ENCODE measurements at places on chromosomes 11 and 22.

DNA sequence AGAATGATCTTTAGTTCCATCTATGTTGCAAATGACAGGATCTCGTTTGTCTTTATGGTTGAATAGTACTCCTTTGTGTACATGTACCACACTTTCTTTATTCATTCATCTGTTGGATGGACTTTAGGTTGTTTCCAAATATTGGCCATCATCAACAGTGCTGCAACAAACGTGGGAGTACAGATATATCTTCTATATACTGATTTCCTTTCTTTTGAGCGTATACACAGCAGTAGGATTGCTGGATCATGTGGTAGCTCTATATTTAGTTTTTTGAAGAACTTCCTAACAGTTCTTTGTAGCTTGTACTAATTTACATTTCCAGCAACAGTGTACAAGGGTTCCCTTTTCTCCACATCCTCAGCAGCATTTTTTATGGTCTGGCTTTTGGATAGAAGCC is 407.5 kb upstream of the ANO5 start:
- DNase-seq, result no peak

DNA sequence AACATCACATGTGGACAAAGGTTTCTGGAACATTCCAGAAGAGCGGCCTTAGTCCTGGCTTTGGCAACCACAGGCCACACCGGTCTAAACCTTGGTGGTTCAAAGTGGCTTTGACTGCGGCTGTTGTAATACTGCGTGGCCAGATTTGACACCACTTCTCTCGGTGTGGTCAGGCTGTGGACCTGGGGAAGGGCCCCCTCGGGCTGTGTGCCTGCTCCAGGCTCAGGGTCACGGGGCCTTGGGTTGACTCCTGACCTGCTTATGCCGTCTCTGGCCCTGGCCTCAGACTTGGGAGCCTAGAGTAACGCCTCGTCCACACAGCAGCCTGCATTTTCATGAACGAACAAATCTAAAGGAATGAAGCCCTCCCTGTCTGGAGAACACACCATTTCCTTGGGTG is 118.0 kb downstream of the PHF21B start:
- no peak for DNase-seq

- no peak for DNase-seq
Measured at GRCh38 chr11:130330101-130330684, 15.5 kb upstream of the ZBTB44 start.

- no peak for DNase-seq
Measured at GRCh38 chr22:44276041-44276440, 36.7 kb downstream of the SHISAL1 start.

GRCh38 chr22:17694752-17695151 is 56.2 kb downstream of the BCL2L13 start:
- DNase-seq, result no peak

DNA sequence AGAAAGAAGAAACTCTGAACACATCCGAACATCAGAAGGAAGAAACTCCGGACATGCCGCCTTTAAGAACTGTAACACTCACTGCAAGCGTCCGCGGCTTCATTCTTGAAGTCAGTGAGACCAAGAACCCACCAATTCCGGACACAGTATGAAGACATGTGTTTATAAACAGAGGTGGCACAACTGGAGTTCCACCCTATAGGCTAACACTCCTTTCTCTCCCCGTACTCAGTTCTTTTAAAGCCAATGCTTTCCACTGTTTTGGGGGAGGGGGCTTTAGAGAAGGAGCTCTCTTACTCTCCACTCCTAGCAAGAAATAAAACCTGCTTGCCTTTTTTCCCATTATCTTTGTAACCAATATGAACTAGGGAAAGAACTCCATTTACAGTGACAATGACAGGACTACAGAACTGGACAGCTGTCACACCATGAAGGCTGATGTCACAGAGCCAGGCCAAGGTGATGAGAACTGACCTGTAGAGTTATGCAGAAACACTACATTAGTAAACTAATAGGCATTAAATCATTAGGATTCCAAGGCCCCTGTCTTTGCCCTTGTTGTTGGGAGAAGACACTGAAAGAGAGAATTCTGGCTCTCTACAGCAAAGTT is 733 bp downstream of the TRIM5 start:
- DNase-seq, result no peak

DNA sequence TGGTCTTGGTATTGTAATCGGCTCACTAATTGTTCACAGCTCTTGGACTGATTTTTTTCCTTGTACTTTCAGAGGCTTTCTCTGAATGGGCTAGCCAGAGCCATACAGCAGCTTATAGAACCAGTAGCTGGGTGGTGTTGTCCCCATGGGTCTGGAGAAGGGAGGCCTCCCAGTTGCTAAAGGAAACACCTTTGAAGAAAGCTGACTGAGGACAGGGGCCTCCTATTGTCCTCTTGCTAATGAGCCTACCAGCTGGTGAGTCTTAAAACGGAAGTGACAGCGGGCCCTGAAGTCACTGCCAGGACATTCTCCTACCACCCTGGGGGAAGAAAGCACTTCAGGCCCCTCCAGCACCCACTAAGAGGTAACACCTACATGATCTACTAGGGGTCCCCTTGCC is 9.9 kb downstream of the FADS3 start:
- DNase-seq, result no peak

- no peak for DNase-seq
Measured at GRCh38 chr22:42630211-42630610, 10.2 kb downstream of the ATP5MGL start.

GRCh38 chr22:43720716-43721115 is 91.4 kb downstream of the EFCAB6 start:
- no peak for DNase-seq

DNA sequence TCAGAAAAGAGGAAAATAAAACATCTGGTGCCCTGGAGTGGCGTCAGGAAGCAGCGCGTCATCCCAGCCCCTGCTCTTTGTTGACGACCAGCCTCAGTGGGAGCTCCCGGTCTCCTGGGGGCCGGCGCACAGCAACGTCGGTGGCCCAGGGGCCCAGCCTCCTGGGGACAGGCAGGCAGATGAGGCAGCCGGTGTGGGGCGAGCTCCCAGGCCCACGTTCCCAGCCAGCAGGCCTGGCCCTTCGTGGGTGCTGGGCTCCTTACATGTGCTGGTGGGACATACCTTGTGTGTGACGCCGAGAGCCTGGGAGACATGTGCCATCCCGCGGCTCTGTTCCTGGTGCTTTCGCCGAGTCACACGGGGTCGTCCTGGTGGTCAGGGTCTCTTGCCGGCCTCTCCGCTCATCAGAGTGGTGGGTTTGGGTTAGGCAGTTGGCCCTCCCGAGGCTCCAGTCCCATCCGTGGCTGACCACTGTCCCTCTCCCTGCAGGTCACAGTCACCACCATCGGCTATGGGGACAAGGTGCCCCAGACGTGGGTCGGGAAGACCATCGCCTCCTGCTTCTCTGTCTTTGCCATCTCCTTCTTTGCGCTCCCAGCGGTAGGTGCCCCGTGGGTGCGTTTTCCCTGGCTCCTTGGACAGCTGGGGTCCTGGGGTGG is 116.7 kb downstream of the KCNQ1OT1 start:
- peak; percentile 2 for DNase-seq

DNA sequence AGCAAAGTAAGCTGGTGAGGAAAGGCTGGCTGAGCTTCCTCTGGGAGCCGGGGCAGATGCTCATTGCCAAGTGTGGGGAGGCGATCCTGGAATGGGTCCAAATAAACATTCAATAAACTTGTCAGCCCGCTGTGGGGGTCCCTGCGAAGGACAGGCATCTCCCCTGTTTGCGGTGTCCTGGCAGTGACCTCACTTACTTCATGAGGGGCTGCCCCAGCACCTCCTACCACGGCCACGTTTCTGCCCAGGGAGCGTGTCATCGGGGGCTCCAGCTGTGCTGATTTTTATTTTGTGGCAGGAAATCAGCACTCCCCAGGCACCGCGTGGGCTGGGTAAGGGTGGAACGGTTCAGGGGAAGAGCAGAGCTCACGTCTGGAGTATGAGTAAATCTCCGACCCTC is 493.9 kb upstream of the B3GAT1 start:
- no peak for DNase-seq

DNA sequence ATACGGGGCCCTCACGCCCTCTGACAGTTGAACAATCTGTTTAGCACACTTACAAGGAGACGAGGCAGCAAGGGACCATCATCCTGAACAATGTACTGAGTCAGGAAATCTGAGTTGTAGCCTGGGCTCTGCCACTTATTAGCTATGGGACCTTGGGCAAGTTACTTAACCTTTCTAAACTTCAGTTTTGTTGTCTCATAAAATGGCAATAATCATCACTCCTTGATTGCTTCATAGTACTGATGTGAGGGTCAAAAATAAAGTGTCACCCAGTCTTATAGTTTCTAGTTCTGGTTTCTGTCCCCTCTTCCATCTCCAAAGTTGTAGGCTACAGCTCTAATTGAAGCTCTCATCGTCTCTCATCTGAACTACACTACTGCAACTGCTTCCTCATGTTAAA is 46.7 kb downstream of the RELT start:
- no peak for DNase-seq

GRCh38 chr11:130854483-130854882 is 61.8 kb downstream of the SNX19 start:
- DNase-seq, result no peak

DNA sequence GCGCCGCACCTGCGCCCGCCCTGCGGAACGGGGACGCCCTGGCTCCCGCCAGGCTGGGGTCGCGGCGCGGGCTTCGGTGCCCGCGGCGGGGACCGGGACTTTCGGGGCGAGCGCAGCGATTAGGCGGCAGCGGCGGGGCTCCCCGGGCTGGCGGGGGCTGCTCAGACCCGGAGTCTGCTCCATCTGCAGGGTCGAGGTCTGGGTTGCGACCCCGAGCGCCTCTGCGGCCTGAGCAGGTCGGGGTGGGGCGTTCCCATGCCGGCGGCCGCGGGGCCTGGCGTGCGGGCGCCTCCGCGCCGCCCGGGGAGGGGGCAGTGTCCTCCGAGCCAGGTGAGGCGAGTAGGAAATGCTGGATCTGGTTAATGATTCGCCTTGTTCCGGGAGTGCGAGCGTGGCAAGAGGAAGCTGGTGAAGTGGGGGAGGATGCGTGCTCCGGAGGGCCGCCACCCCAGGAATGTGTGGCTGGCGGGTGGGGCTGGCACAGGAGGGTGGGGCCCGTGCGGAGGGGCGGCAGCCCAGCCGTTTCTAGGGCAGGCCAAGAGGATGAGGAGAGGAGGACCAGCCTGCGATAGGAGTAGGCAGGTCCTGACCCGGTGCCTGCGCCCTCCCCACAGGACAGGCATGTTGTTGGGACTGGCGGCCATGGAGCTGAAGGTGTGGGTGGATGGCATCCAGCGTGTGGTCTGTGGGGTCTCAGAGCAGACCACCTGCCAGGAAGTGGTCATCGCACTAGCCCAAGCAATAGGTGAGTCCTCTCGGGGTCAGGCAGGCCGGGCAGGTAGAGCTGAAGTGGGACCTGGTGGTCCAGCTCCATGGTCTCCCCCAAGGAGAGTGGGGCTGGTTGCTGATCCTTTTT is 606 bp downstream of the RASSF7 start:
- no peak for DNase-seq

- DNase-seq, result no peak
Measured at GRCh38 chr11:43942662-43943371, 380 bp downstream of the C11orf96 start.

DNA sequence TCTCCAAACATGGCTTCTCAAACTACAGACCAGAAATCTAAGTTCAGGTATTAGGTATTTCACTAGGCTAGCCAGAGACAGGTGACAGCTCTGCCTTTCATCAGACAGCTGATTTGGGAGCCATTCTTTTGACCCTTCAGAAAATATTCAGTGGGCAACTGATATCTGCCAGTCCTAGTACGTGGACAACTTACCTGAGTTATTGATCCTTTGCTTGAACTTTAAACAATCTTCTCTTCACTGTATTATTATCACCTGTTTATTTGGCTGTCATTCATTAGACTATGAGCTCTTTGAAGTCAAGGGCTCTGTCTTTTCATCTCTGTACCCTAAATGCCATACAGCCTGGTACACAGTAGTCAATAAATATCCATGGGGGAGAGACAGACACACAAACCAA is 17.2 kb downstream of the TRIM66 start:
- no peak for DNase-seq

GRCh38 chr11:819943-820649 is 1.4 kb downstream of the PNPLA2 start:
- DNase-seq, result peak; percentile 89

GRCh38 chr11:12546660-12547059 is 127.6 kb upstream of the TEAD1 start:
- no peak for DNase-seq

GRCh38 chr11:69377029-69377952 is 83.3 kb downstream of the MYEOV start:
- no peak for DNase-seq

GRCh38 chr22:27251563-27251962 is 550.0 kb downstream of the MN1 start:
- no peak for DNase-seq

GRCh38 chr11:2535673-2536439 is 91.0 kb downstream of the KCNQ1 start:
- peak; percentile 5 for DNase-seq

- DNase-seq, result no peak
Measured at GRCh38 chr22:27134315-27134701, 476.9 kb downstream of the MIAT start.

DNA sequence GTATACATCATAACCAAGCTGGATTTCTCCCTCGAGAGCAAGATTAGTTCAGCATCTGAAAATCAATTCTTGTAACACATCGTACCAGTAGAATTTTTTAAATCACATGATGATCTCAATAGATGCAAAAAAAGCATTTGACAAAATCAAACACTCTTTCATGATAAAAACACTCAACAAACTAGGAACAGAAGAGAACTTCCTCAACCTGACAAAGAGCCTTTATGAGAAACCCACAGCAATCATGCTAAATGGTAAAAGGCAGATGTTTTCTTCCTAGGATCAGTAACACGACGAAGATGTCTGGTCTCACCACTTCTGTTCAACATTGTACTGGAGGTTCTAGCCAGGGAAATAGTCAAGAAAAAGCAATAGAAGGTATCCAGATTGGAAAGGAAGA is 34.1 kb upstream of the TMPRSS4 start:
- no peak for DNase-seq

- DNase-seq, result no peak
Measured at GRCh38 chr11:102589047-102589459, 36.1 kb downstream of the MMP20 start.

- no peak for DNase-seq
Measured at GRCh38 chr22:23267226-23268043, 87.1 kb downstream of the BCR start.

DNA sequence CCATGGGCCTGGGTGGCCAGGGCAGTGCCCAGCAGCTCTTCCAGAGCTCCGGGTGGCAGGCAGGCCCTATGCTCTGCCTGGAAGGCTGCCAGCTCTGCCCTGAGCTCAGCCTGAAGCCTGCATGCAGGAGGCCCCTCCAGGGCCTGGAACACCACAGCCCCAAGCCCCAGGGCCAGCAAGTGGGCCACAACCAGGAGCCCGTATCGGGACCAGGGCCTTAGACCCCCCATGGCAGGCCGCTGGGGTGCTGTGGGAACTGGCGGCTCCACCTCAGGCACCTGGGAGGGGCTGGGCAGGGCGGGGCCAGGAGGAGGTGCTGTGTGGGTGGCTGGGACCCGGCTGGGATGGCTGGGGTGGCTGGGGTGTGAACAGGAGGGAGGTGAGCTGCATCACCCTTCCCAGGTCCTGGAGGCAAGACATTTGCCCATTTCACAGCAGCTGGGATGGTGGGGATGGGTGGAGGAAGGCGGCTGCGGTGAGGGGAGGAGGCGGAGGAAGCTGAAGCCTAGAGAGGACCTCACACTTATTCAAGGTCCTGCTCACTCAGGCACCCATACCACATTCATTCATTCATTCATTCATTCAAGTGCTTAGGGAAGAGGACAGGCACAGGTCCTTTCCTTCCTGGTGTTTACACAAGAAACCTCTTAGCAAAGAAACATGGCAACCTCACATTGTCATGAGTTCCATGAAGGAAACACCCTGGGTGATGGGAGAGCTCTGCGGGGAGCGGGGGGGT is at the start of gene KCNK7:
Gene KCNK7 (minus strand): TSS at position 258 of the 739 bp plus-strand sequence. CDS start 28 bp downstream, at position 230.
- DNase-seq, result no peak

Data from T-helper 2 cell (primary cell).